ENCODE measurements at places on chromosomes 3 and 15.

DNA sequence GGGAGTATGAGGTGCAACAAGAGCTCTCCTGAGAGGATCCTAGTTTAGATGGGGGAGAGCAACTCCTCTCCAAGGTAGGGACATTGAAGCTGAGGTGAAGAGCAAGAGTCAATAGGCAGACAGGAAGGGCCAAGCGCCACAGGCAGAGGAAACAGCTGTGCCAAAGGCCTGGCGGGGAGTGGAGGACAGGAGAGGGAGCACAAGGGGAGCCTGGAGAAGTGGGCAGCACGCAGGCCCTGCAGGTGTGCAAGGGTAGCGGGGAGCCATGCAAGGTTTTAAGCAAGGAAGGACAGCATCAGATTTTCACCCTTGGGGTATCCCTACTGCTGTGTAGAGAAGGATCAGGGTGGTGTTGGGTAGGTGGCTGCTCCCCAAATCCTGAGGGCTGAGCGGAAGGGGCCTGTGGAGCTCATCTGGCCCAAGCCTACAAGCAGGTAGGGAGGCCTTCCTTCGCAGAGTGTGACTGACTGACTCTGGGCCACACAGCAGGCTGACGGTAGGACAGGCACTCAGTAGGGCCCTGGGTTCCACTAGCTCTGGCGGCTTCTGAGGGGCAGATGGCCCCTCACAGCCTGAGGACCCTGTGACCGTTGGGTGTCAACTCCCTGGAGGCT is 13.3 kb downstream of the CHST13 start:
- no peak overlapping the region for H3K4me3 ChIP-seq
- H3K36me3 ChIP-seq, result no peaks in the 10 kb centered on the region
- DNase-seq, result no peak
- H3K27me3 ChIP-seq, result peaks cover 19% of the 10 kb centered on the region
- H3K27ac ChIP-seq, result no peak overlapping the region

DNA sequence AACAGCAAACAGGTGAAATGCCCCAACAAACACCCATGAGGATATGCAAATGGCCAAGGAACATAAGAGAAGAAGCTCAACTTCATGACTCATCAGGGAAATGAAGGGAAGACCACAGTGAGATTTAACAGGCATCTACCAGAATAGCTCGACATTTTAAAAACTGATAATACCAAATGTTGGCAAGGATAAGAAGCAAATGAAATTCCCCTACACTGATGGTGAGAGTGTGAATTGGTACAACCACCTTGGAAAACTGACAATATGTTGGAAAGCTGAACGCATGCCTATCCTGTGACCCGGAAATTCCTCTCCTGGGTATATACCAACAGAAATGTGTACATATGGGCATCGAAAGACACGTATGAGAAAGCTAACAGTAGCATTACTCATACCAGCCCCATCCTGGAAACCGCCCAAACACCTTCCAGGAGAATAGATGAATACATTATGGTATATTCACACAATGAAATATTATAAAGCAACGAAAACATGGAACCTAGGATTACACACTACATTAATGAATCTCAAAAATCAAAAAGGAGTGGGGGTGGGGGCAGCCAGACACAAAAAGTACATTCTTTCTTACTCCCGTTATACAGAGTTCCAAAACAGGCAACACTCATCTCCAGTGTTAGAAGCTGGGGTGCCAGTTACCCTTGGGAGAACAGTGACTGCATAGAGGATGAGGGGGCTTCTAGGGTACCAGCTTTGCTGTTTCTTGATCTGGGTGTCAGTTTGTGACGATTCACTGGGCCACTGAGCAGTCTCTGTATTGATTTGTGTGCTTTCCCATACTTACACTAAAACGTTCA is 16.9 kb downstream of the RFTN1 start:
- H3K27me3 ChIP-seq, result no peaks in the 10 kb centered on the region
- peak overlapping the region; percentile 70 for H3K27ac ChIP-seq
- peak overlapping the region; percentile 41 for H3K4me3 ChIP-seq
- DNase-seq, result no peak
- peaks cover 51% of the 10 kb centered on the region for H3K4me1 ChIP-seq

GRCh38 chr15:74319596-74320351 is 47.7 kb downstream of the CYP11A1 start:
- H3K27ac ChIP-seq, result peak overlapping the region; percentile 78
- H3K36me3 ChIP-seq, result no peaks in the 10 kb centered on the region
- peaks cover 35% of the 10 kb centered on the region for H3K4me1 ChIP-seq
- H3K27me3 ChIP-seq, result no peaks in the 10 kb centered on the region
- H3K4me3 ChIP-seq, result no peak overlapping the region

DNA sequence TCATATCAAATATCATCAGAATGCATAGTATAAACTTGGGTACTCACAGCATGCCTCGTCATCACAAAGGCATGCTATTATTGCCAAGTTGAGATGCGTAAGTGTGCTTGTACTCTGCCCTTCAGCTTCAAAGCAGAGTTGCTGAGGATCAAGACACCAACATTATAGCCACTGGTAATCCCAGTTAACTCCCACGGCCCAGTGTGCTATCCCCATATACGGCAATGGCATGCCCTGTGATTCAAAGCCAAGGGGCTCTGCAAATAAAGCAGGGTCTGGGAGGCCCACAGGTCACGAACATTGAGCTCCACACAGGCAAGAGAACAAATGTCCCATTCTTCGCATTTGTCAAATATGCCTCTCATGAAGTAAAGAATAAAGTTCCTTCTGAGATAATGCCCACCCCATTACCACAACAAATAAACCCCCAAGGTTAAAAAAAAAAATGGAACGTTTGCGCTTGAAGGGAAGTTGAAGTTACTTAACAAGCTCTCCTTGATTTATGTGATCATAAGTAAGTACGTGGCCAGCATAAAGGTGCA is 298.1 kb upstream of the NECTIN3 start:
- H3K27ac ChIP-seq, result no peak overlapping the region
- H3K4me1 ChIP-seq, result no peaks in the 10 kb centered on the region
- no peak for DNase-seq
- H3K36me3 ChIP-seq, result no peaks in the 10 kb centered on the region
- peaks cover 5% of the 10 kb centered on the region for H3K27me3 ChIP-seq
- no peak overlapping the region for H3K4me3 ChIP-seq

GRCh38 chr3:171654326-171654725 is 156.0 kb downstream of the PLD1 start:
- peaks cover 3% of the 10 kb centered on the region for H3K4me1 ChIP-seq
- H3K4me3 ChIP-seq, result no peak overlapping the region
- no peak for DNase-seq

DNA sequence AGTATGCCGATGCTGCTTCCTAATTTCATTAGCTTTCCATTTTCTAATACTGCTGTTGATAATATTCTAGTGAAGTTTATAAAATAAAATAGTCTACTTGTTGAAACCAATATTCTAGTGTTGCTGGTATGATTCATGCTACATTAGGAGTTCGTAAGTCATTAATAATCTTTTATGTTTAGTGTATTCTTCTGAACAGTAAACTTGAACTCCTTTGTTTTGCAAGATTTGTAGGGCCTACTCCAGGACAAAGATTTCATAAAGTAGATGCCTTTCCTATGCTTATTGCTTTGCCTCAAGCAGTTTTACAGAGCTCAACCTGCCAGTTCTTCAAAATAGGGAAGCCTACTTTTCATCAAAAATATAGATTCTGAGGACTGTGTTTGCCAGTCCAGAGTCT is 111.5 kb downstream of the RSRC1 start:
- no peaks in the 10 kb centered on the region for H3K27me3 ChIP-seq
- no peak overlapping the region for H3K4me3 ChIP-seq
- no peak for DNase-seq
- peaks cover 2% of the 10 kb centered on the region for H3K36me3 ChIP-seq

DNA sequence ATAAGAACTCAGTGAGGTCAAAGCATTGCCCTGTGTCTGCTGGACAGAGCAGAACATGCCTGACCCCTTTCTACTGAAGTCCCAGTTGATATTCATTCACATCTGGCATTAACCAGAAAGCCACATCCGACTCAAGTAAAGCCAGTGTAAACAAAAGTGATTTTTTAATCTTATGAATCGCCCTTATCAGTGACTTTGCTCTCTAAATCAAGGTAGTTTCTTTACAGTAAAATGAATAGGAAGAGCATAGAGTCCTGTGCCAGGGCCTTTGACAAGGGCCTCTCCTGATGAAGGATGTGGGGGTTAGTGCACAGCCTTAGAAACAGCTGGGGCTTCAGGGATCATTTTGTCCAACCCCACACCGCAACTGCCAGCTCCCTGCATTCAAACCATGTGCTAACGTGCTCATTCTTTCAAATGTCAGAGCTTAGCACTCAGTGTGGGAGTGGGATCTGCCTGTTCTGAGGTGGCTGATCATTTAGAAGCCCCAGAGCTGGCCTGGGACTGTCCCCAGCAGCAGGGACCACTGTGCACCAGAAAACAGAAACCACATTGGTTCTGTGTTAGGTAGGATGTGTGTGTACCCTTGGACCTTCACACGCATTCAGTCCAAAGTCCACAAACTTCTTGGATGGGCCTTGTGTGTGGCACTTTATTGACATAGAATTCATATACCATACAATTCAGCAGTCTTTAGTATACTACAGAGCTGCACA is 55.3 kb downstream of the CCR4 start:
- H3K4me3 ChIP-seq, result no peak overlapping the region
- peak overlapping the region; percentile 46 for H3K27ac ChIP-seq
- H3K4me1 ChIP-seq, result peaks cover 38% of the 10 kb centered on the region
- DNase-seq, result no peak
- H3K36me3 ChIP-seq, result peaks cover 59% of the 10 kb centered on the region
- H3K27me3 ChIP-seq, result no peaks in the 10 kb centered on the region

- no peaks in the 10 kb centered on the region for H3K27me3 ChIP-seq
- no peak for DNase-seq
- H3K4me3 ChIP-seq, result no peak overlapping the region
- no peaks in the 10 kb centered on the region for H3K4me1 ChIP-seq
These were observed 451.0 kb downstream of the EPHB1 start for GRCh38 chr3:135246027-135246426.

All from activated CD4-positive, alpha-beta T cell treated with anti-CD3 and anti-CD28 coated beads, Interleukin-2, amount 10 ng/mL, durations not matched to agents 7 days and 5 days (primary cell).